ENCODE measurements at places on chromosomes 4 and X.

- DNase-seq: no peak
These were observed 97.3 kb downstream of the DDX60 start for GRCh38 chr4:168221301-168221700.

GRCh38 chr4:8921465-8921864 lies 49.8 kb upstream of the HMX1 start:
- DNase-seq: no peak

GRCh38 chrX:47648376-47648775 lies 2.0 kb downstream of the ELK1 start:
- no peak for DNase-seq

DNA sequence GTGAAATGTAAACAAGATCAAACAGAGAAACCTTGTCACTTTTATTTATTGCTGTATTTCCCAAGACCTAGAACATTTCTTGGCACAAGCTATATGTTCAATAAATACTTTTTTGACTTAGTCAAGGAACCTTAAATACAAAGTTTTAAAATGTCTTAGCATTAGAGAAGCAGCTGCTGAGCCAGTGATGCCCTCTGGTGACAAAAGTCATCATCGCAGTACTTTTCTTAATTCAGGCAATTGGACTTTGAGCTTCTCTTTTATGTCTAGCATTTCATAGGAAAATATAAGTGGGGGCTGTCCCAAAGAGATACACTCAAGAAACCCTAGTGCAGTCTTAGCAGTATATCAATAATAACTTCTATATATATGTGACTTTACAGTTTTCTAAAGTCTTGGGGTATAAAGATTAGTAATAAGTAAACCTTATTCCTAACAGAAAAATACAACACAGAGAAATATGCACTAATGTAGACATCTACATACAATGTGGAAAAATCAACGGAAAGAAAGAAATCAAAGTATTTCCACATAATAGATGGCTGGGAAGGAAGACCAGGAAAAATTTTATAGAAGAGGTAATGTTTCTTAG lies 118.4 kb downstream of the DTHD1 start:
- peak; percentile 36 for DNase-seq
